Right hindlimb (tissue), 1 donor: ENCODE measurements at places on chromosomes 3 and 15.

DNA sequence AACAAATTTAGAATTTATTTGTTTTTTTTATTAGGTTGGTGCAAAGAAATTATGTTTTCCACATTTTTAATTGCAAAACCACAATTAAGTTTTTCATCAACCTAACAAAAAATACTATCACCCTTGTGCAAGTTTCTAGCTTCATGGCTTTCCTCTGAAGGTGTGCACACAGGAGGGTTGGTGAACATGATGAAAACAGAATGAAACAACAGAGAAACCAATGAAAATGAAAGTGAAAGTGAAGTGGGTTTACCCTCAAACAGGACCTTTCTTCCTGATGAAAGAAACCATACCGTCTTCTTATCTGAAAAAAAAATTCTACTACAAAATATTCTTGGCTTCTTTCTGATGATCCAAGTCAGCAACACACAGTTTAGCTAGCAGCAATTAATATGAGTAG lies 71.9 kb upstream of the FEZF2 start:
- DNase-seq = no peak

- no peak for DNase-seq
Measured at GRCh38 chr15:38115121-38115520, 137.5 kb upstream of the SPRED1 start.

DNA sequence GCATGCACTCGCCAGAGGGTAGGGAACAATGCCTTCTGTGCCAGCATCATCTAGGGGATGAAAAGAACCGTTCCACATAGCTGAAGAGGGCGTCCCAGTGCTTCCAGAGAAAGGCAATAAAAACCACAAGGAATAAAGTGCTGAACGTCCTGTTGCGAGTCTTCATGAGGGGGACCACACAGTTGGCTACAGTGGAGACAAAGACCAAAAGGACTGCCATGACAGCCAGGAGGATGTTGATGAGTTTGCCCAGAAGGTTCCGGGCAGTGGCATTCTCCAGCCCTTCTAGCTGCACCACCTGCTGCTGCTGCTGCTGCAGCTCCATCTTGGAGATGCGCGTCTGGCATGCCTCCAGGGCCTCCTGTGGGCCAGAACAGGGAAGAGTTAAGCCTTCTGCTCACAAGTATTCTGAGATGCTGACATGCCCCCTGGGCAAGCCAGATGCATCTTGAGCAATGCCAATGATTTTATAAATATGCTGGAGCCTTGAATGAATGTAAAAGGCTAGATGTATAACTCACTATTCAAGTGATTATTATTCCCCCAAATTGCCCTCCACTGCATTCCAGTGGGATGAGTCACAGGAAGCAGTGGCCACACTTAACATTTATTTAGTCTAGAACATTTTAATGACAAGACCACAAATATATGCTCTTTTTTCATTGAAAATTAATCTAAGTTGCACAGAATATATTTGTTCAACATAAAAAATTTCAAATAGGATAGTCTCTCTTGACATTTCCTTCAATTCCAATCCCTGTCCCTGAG lies 45.1 kb upstream of the PLXND1 start:
- DNase-seq = peak; percentile 40

GRCh38 chr3:156483426-156483825 lies 71.5 kb downstream of the SSR3 start:
- DNase-seq = no peak

- DNase-seq = no peak
Measured at GRCh38 chr3:14880447-14881106, 61.8 kb downstream of the FGD5 start.

- no peak for DNase-seq
Measured at GRCh38 chr3:150132101-150132749, 161.5 kb upstream of the PFN2 start.
